Mucosa of descending colon (tissue), 3 donors: ENCODE measurements at places on chromosomes 3 and 15. TPM values are rescaled to one million over a fixed set of nuclear protein-coding genes. Genes with fewer than 3 reads are reported as not detected.

GRCh38 chr3:60743631-60744164, 507.6 kb downstream of the FHIT start:
- no peak for DNase-seq

The SLC9A9 gene
- 18.2 TPM for total RNA-seq

DNA sequence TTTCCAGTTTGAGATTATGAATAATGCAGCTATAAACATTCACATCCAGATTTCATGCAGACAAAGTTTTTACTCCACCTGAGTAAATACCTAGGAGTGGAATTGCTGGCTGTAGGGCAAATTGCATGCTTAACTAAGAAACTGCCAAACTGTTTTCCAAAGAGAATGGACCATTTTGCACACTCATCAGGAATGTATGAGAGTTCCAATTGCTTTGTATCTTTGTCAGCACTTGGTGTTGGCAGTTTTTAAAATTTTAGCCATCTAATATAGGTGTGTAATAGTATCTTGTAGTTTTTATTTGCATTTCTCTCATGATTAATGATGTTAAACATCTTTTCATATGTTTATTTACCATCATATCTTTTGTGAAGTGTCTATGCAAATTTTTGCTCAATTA, 40.6 kb upstream of the TRIM59 start:
- DNase-seq = no peak

DNA sequence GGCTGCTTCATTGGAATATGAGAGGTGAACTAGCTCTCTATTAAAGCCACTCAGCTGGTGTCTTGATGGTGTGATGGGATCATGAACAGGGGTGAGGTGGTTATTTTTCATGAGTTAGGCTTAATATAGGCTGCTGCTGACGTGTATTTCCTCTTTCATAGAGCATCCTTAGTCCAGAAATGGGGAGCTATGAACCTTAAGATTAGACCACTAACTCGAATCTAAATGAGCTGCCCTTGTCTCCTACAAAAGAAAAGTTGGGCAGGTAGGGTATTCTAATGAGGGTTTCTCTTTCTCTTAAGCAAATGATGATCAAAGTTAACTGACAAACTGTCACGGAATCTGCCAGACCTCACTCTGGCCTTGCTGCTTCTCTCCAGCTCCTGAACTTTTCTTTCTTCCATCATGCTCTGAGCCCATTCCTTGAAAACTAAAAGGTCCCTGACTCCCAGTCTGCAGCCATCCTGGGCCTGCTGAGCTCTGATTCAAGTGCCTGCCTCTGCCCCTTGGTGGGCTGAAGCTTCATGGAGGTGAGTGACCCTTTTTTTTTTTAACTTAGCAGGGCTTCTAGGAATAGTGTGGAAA, at the start of gene TRIM69:
Gene TRIM69 (plus strand): TSS at position 348 of the 585 bp plus-strand sequence. CDS start 177 bp downstream, at position 525.
- no peak for DNase-seq

- DNase-seq = no peak
These were observed 1.0 kb downstream of the CGGBP1 start for GRCh38 chr3:88057630-88058305.

The ANKRD63 gene
- total RNA-seq = not detected

- DNase-seq = no peak
These were observed 498.2 kb downstream of the PYDC2 start for GRCh38 chr3:191958980-191959671.

The CNTN3 gene
- 15.6 TPM for total RNA-seq

GRCh38 chr3:108863799-108864135, 41.2 kb downstream of the TRAT1 start:
- DNase-seq = no peak

DNA sequence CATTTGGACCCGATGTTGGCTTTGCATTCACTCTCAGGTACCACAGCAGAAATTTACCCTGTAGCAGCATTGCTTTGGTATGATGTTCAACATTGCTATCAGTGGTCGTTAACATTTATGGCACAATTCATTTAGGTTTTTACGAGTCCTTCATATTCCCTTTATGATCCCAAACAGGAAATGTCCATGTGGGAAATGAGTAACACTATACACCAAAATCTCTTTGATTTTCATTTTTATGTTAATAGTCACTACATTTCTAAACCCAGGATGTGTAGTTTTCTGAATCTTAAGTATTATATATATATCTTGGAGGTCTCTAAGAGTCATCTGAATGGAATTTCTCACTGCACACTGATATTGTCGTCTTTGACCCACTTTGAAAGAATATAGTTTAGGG, 78.5 kb upstream of the RBMS3 start:
- no peak for DNase-seq

The BAHD1 gene
- total RNA-seq = 32.2 TPM

The TM4SF18 gene
- 2.4 TPM for total RNA-seq

DNA sequence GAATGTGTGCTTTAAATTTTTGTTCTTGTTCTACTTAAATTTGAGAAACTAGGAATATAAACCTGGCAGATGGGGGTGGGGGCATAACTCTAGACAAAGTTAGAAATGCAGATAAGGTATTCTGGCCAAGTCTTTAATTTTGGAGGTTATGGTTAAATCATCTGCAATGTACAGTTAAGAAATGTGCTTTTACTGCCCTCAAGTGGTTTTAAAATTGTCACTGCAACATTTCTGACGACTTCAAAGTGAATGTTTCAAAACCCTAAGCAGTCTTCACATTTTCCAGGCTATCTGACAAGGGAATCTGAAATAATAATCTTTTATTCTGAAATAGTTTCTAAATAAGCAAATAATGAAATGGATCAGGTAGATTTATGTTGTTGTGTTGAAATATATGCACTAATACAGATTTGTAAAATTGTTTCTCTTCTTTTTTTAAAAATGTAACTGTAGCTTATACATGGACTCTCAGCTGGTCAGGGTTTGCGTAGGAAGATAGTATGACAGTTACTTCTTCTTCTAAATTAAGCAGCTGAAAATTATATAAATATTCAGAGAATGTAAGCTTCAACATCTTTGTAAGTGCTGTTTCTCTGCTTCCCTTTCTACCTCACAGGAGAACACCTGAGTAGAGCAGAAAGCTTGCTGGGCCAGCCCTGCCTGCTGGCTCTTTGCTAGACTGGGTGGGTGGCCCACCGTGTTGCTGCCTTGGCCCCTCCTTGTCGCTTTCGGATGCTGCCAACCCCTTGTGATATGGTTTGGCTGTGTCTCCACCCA, 45.0 kb downstream of the SUCNR1 start:
- DNase-seq = no peak

GRCh38 chr3:99016452-99016851, 115.0 kb upstream of the DCBLD2 start:
- DNase-seq = no peak

The CD276 gene
- total RNA-seq = 29.9 TPM

- no peak for DNase-seq
These were observed 28.0 kb downstream of the ARHGAP31 start for GRCh38 chr3:119322021-119322834.

DNA sequence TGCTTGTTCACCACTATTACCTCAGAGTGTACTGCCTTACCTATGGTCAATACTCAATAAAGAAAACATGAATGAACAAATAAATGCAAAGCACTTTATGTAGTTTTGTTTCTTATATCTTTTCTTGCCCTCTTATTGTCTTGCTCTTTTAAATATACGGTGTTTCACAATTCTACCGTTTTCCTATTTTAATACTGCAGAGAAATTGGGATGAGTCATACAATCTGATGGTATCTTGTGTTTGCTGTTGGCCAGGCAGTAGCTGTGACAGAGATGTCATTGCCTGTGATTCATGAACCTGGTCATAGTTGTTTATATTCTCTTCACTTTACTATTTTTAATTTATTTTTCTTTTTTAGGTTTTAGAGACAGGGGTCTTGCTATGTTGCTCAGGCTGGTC, 48.3 kb downstream of the SERP1 start:
- DNase-seq = no peak

The BLM gene
- 2.9 TPM for total RNA-seq

DNA sequence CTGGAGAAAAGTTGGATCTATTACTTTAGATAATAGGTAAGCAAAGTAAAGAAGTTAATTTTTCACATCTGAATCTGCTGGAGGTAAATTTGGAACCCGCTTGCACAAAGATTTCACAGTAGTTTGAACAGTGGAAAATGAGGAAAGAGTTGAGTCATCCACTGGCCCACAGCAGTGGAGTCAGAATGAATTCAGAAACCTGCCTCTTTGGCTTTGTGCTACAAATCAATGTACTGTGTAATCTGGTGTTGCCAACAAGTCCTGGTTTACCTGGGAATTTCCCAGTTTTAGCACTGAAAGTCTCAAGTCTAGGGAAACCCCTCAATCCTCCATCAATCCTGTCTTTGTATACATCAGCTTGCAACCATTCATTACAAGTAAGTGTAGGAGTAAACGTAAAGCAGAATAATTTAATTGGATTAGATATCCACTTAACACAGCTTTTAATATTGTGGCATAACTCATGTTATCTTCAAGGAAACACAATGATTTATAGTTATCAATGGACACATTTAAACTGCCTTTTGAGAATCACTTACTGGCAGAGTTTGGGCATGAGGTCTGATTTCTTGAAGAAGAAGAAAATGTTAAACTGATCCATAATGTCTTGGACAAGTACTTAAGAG, 100.6 kb downstream of the DCLK3 start:
- no peak for DNase-seq

- DNase-seq = no peak
These were observed 78.7 kb upstream of the TSC22D2 start for GRCh38 chr3:150329408-150329807.

GRCh38 chr3:148453781-148454191, 243.9 kb upstream of the AGTR1 start:
- no peak for DNase-seq

DNA sequence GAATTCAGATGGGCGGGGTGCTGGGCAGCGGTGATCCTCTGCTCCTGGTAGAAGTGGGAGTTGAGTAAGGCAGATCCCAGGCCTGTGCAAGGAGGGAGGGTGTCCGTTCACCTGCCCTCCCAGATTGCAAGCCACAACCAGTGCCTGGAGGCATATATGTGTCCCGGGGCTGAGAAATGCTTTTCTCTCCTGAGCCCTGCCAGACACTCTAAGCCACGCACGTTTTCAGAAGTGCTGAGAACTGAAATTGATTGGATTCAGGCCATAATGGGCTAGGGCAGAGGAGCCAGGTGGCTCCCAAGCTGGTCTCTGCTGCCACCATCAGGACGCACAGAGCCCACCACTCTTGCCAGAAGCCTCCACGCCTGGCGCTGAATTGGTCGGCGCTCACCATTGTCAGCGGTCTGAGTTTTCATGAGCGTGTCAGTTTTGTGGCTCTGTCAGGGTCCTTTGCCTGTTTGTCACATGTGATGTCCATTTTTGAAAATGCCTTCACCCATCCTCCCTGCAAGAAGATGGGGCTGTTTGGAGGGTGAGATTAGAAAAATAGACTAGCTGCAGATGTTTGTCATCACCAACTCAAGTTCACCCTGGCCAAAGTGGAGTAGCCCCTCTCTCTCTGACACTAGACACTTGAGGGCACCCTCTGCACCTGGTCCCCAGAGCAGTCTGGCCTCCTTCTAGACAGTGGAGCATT, 15.4 kb upstream of the BFSP2 start:
- DNase-seq = peak; percentile 49

GRCh38 chr3:22419261-22419660, 668.3 kb upstream of the ZNF385D start:
- no peak for DNase-seq

GRCh38 chr3:57048728-57049127, 11.7 kb upstream of the SPATA12 start:
- DNase-seq = no peak

DNA sequence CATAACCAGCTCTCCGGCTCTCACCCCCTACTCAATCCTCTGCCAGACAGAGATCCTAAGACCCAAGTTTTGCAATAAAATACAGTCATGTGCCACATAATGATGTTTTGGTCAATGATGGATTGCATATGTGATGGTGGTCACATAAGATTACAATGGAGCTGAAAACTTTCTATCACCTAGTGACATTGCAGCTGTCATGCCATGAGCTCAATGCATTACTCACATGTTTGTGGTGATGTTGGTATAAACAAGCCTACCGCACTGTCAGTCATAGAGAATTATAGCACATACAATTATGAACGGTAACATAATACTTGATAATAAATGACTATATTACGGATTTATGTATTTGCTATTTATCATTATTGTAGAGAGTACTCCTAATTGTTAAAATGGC, 26.9 kb upstream of the SAMMSON start:
- no peak for DNase-seq

DNA sequence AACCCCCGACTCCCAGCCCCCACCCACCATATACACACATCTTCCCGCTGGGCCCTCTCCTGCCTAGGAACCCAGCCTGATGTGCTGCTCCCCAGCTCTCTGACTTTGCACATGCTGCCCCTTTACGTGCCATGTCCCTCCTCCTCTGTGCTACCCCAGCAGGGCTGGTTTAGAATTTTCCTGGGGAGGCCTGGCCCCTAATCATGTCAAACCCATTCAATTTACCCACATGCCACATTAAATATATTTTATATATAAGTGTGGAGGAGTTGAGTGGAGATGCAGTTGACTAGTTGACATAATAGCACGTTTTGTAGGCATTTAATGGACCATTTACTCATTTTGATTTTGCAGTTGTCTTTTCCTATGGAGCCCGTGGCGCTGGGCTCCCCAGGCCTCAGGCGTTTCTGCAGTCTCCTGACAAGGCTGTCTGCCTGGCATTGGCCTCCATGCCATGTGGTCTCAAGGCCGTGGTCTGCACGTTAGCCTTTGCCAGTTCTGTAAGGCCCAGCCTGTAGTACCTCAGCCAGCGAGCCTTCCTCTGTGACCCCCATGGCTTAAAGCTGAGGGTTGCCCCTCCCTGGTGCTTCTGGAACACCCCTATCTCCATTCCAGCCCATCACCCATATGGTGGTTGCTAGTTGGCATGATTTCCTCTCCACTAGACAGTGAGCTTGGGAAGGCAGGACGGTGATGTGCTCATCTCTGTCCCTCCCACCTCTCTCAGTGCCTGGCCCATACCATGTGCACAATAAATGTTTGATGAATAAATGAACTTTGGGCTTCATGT, 155.8 kb downstream of the TLE3 start:
- DNase-seq = no peak

- DNase-seq = no peak
These were observed 63.6 kb downstream of the OSTN start for GRCh38 chr3:191262650-191263049.

The FETUB gene
- total RNA-seq = not detected

The PLXND1 gene
- 48.1 TPM for total RNA-seq

GRCh38 chr15:72342385-72342784, 22.4 kb upstream of the CELF6 start:
- DNase-seq = peak; percentile 32

The SLC35G2 gene
- 0.41 TPM for total RNA-seq

GRCh38 chr3:157590273-157590672, 87.1 kb upstream of the VEPH1 start:
- DNase-seq = no peak

The FNDC3B gene
- 126 TPM for total RNA-seq

- no peak for DNase-seq
These were observed 161.5 kb upstream of the KBTBD8 start for GRCh38 chr3:66836363-66837152.

The SLC24A5 gene
- total RNA-seq = not detected

- no peak for DNase-seq
These were observed 177.8 kb downstream of the CBLB start for GRCh38 chr3:105691053-105691452.

- no peak for DNase-seq
These were observed 131.1 kb downstream of the ROBO2 start for GRCh38 chr3:77171026-77171425.
